ENCODE measurements at places on chromosomes 12 and 14.

DNA sequence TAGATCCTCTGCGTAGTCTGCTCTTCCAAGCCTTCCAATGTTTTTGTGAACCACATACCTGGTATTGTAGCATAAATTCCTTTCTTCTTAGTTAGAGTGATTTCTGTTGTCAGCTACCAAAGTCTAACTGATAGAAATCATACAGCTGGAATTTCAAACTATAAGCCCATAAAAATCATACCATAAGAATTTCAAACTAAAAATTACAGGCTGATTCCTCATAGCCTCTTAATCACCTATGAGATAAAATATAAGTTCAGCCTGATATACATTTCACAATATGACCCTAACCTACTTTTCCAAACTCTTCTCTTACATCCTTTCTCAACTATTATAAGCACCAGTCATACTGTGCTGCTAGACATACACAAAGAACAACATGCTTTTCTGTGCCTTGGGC is 64.8 kb downstream of the PTHLH start:
- no peak for DNase-seq

DNA sequence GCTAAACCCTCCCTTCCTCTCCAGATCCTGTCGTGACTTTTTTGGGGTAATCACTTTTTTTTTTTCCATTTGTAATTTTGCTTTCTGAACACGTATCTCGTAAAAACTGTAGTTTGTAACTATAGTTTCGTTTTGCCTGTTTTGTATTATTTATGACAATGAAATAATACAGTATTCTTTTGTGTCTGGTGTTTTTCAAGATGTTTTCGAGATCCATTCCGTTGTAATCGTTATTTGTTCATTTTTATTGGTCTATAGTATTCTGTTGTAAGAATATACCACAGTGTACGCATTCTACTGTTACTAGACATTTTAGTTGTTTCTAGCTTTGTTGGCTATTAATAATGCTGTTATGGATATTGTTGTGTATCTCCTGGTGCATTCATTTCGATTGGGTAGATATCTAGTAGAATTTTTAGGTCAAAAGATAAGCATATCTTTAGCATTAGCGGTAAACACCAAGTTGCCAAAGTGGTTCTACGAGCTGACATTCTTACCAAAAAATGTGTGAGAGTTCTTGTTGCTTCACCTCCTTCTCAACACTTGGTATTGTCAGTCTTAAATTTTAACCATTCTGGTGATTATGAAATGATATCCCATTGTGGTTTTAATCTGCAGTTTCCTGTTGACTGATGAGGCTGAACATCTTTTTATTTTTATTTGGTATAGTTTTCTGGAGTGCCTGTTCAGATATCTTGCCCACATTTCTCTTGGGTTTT is 92.3 kb upstream of the EVL start:
- no peak for DNase-seq

- no peak for DNase-seq
These were observed 13.9 kb downstream of the CSRP2 start for GRCh38 chr12:76864791-76865400.

GRCh38 chr12:32604565-32604964 is 74.5 kb upstream of the DNM1L start:
- no peak for DNase-seq

DNA sequence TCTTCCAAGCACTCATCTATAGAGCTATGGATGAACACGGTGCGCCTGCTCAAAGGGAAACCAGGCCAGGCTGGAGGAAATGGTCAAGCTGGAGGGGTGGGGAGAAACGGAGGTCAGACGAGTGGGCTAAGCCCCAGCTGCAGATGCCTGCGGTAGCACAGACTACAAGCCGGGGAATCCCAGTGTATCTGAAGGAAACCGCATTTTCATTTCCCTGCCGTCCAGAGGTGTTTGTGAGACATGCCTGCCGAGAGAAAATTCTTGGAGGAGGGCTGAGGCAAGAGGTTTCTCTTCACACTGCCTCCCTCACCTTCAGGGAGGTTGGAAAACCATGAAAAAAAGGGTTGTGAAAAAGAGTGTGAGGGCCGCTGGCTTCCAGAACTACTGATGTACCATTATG is 102.0 kb upstream of the FOXN3 start:
- DNase-seq = no peak

GRCh38 chr12:103821773-103822172 is 19.3 kb downstream of the NT5DC3 start:
- no peak for DNase-seq

- DNase-seq = no peak
These were observed 113.4 kb downstream of the DICER1 start for GRCh38 chr14:95043732-95044462.

GRCh38 chr12:33634544-33634943 is 194.9 kb upstream of the SYT10 start:
- no peak for DNase-seq

DNA sequence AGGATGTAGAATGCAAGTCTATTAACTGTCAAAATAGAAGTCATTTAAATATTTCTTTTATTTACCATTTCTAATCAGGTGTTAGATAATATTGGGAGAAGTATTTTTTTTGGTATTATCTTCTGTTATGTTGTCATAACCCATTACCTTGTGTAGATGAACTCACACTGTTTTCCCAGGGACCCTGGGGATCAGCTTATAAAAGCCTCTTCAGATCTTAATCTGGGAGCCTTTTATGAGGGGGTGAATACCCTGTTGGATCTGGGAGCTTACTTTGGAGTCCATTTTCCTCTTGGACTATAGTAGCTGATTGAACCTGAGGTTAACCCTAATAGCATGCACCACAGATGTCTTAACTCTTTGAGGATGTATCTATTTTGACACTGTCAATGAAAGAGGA is 176.3 kb upstream of the ATP2B1 start:
- no peak for DNase-seq

DNA sequence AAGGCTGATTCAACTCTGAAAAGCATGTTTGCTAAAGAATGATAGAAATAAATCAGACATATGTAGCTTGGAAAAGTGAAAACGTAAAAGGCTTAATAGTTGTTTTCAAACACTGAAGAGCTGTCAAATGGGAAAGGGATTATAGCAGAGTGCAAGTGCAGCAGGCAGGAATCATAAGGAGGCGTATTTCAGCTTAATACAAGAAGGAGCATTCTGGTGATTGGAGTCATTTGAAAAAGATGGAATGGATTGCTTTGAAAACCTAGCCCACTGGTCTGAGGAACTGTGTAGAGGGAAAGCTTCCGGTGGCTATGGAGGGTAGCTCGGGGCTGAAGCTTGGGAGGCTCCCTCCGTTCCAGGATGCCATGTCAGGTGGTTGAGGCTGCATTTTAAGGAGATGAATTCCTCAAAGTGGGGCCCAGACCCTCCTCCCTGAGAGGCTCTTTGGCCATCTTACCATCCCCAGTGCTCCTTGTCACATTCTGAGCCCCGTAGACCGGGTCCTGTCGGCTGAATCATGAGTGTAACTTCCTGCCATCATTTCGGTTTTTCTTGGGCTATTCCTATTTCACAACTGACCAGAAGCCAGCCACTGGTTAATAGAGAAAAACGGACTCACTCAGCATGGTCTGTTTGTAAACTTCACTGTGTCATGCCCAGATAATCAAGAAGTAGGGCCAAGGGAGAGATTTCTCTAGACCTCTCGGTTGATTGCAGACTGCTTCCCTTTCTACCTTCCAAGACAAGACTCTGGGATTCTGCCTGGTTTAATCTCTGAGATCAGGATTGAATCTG is 6.5 kb downstream of the WNT5B start:
- no peak for DNase-seq

DNA sequence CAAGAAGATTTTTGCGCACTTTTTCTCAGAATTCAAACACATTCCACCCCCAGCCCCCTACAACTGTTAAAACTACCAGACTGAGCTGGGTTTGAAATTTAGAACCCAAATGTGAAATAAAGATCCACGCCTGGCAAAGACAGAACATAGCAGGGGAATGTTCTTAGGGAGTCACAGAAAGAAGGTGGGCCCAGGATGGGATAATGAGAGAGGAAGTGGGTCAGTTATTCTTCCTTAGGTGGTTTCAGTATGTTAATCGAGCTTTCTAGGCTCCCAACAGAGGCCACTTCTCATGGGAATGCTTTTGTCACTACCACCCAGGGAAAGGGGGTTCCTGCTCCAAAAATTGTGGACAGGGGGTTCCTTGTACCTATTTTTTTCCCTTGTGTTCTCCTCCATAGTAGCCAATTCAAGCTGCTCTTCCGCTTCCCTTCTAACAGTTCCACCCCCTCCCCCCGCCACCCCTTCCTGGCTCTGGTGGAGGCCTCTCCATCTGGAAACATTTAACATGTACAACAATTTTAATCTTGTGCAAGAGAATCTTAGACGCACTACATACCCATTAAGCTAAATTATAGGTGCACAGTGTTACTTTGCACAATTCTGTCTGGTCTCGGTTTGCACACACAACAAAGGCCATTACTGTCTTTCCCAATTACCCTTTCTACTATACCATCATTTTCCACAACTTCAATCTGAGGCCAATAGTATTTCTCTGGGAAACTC is 218.1 kb downstream of the MON2 start:
- DNase-seq = no peak

GRCh38 chr12:91419809-91420208 is 237.2 kb upstream of the DCN start:
- no peak for DNase-seq

- peak; percentile 81 for DNase-seq
These were observed 42.9 kb upstream of the FAM222A start for GRCh38 chr12:109670731-109671130.

- DNase-seq = no peak
These were observed 62.8 kb upstream of the EGLN3 start for GRCh38 chr14:34013721-34014060.

Data from NCI-H1105 treated with DMSO at 0.1 percent for 48 hours (cell line).